ENCODE measurements at places on chromosomes 3 and 15.

DNA sequence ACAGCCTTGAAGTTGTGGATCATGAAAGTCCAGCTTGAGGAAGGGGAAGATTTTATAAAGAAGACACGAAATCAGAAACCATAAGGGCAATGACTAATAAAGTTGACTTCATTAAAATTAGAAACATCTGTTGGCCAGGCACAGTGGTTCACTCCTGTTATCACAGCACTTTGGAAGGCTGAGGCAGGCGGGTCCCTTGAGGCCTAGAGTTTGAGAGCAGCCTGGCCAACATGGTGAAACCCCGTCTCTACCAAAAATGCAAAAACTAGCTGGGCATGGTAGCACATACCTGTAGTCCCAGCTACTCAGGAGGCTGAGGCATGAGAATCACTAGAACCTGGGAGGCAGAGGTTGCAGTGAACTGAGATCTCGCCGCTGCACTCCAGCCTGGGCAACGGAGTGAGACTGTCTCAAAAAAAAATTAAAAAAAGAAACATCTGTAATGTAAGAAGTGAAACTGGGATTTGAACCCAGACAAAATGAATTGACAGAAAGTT is 7.9 kb upstream of the UBXN7 start:
- DNase-seq = no peak

DNA sequence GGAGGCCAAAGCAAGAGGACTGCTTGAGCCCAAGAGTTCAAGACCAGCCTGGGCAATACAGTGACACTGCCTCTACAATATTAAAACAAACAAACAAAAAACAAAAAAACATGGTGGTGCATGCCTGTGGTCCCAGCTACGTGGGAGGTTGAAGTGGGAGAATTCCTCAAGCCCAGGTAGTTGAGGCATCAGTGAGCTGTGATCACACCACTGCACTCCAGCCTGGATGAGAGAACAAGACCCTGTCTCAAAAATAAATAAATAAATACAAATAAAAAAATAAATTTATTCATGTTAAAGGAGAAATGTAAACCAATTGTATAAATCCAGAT is 200.6 kb downstream of the BCHE start:
- DNase-seq = no peak

- no peak for DNase-seq
Measured at GRCh38 chr3:66962664-66963063, 35.4 kb upstream of the KBTBD8 start.

- peak; percentile 38 for DNase-seq
Measured at GRCh38 chr3:173395073-173395411, 2.5 kb upstream of the NLGN1 start.

DNA sequence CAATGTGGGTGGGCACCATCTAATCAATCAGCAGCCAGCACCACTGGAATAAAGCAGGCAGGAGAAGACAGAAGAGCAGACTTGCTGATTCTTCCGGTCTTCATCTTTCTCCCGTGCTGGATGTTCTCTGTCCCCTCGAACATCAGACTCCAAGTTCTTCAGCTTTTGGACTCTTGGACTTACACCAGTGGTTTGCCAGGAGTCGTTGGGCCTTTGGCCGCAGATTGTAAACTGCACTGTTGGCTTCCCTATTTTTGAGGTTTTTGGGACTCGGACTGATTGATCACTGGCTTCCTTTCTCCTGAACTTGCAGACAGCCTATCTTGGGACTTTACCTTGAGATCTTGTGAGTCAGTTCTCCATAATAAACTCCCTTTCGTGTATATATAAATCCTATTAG is 292.8 kb downstream of the BCHE start:
- DNase-seq = no peak
